ENCODE measurements at places on chromosomes 11 and 22.
A peak's percentile ranks its signal among the peaks of the same experiment; 100 is the strongest.

GRCh38 chr11:105838668-105839384 lies 183.2 kb downstream of the MSANTD4 start:
- no peak for ATAC-seq

DNA sequence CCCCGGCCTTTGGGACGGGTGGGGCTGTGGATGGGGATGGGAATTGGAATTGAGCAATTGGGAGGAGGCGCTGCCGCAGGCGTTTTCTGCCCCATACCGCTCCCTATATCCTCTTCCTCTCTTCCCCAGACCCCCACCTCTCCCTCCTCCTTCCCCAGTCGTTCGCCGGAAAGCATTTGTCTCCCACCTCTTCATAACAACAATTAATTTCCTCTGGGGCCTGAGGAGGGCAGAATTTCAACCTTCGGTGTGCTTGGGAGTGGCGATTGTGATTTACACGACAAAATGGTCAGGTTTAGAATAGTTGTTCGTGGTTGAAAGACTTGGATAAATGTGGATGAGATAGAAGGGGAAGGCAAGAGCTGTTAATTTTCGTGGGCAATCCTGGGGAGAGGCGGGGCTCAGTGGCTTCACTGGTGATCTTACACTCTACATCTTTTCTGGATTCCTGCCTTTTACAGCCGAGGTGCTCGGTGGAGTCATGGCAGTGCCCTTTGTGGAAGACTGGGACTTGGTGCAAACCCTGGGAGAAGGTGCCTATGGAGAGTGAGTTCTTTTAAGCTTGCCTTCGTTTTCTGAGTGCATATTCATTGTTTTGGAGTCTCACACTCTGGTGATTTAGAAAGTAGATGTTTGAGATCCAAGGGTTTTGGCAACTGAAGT lies 1.5 kb downstream of the CHEK1 start:
- peak; percentile 49 for ATAC-seq

DNA sequence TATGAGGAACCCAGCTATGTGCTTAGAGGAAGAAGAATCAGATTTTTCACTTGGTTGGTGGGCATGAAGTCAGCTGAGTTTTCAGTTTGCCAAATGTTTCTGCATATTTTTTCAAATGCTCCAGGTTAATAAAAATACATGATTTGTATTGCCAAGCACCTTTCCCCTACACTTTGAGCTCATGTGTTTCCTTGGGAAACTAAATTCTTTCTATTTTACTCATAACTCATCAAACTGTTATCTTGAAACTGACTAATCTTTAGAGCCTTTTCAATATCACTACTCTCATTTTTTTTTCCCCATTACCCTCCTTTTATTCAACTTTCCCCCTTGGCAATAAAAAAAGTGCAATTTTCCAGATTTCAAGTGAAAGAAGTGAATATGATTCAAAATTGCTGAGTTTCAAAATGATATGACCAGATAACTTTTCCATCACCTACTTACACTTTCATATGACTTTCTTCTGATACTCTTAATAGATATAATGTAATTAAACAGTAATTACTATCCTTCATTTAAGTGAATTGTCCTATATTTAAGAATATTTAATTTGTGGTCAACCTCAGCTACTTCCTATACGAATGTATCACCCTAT lies 91.9 kb upstream of the SOX6 start:
- ATAC-seq = no peak

DNA sequence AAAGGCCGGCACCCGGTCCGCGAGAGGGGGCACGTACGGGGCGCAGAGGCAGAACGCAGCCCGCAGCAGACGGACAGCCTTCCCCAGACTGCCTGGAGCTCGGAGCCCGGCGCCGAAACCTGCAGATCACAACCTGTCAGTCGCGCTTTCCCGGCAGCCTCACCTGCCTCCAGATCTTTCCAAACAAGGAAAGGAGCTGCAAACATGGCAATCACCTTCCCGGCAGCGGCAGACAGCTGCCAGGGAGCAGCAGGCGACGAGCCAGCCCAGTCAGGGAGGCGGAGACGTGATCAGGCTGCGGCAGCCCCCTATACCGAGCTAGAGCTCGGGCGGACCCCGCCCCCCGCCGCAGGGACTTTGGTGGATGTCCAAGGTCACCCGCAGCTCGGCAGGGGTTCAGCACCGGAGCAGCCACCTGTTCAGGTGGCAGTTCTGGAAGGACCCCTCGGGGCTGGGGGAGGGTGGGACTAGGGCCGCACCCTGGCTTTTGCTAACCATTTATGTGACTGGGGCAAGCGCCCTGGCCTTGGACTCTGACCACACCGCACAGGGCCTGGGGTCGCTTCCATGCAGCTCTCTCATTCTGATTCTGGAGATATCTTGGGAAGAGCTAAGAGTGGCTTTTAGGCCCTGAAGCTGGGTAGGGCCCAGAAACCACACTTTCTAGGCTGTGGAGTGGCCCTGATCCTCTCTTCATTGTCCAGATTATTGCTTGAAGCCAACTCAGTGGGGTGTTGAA lies 143.8 kb downstream of the NECTIN1 start:
- ATAC-seq = no peak

- no peak for ATAC-seq
These were observed 29.2 kb downstream of the INCENP start for GRCh38 chr11:62153087-62153395.

DNA sequence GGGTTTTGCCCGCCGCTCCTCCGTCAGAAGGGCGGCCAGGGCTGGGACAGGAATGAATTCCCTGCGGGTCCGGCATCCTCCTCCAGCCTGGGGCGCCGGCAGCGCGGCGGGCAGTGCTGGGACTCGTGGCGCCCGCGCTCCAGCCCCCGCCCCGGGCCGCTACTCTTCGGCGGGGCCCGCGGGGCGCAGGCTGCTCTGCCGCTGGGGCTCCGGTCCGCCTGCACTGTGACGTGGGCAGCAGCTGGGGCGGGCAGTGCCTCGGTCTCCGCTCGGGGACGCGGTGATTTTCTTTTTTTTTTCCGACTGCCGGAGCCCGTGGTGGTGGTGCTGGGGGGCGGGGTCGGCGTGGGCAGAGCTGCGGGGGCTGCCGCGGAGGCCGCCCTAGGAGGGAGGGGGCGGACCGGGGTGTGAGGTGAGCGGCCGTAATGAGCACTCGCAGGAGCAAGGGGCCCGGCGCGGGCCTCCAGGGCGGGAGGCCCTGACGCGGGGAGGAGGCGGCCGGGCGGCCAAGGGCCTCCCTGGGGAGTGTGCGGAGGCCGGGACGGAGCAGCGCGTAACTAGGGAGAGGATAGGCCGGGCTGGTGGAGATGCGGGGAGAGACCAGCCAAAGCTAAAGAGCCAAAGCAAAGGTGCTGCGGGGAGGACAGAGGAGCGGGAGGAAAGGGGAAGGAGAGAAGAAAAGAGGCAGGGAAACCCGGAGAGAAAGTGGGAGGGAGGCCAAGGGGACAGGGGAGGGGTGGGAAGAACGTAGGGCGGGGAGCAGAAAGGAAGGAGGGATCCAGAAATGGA lies 73.3 kb upstream of the ZBED5 start:
- peak; percentile 67 for ATAC-seq

DNA sequence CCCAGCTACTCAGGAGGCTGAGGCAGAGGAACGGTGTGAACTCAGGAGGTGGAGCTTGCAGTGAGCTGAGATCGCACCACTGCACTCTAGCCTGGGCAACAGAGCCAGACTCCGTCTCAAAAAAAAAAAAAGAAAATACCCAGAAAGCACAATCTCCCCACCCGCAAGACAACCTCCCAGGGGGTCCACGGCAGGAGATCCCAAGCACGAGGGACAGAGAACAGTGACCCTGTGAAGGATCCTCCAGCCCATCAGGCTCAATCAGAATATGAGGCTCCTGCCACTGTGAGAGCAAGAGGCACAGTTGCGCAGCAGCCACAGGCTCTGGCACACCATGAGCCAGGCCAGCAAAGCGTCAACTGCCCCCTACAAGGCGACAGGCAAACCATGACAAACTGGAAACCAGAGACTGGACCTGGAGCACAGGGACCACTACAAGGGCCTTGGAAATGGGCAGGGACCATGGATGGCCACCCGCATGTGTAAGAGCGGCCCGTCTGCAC lies 164.8 kb upstream of the GRK3 start:
- no peak for ATAC-seq

All from stimulated activated memory B cell treated with anti-CD40 and anti-IgM and Interleukin-4, amounts not matched to agents 10 μg/mL and 1 μg/mL and 100 μg/mL, for 72 hours (primary cell).